Renal pelvis (tissue), 12 donors: ENCODE measurements at places on chromosomes 12 and 14.

DNA sequence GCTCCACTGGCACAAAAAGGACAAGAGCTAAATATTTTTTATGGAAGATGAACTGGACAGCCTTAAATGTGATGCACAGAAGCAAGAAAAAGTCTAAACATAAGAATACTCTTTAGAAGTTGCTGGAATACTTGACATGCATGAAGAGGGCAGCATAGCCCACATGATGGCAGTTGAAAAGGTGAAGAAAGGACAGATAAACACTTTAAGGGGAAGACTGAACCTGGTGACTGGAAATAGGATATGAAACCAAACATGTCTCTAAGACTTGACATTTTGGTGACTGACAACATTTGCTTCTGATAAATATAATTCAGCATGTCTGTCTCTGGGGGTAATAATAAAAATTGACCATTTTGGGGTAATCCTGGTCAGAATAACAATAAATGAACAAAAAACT, 273.1 kb downstream of the CCDC91 start:
- DNase-seq = no peak

GRCh38 chr12:94712815-94713515, 62.6 kb upstream of the TMCC3 start:
- peak; percentile 34 for DNase-seq

- no peak for DNase-seq
These were observed 11.7 kb upstream of the PRB4 start for GRCh38 chr12:11321980-11322379.

- DNase-seq = peak; percentile 90
These were observed 320.6 kb downstream of the RAD51B start for GRCh38 chr14:68140076-68140741.

- DNase-seq = no peak
These were observed 28.2 kb upstream of the TMEM233 start for GRCh38 chr12:119565404-119565803.

DNA sequence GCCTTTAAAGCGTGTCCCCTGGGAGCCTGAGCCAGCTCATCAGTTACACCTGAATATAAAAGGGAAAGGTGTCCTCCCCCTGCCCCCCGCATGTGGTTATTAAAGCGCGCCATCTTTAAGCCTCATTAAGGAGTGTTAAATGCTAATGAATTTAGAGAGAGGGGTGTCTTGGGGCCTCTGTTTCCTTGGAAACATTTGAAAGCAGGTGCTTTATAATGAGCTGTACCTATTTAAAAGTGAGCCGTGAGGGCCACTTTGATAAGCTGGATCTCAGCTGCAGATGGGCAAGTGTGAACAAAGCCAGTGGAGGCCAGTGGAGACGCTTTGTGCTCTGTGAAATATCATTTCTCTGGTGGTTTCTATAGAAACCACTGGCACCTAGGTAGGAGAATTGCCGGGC, 84.0 kb downstream of the BEGAIN start:
- DNase-seq = no peak

GRCh38 chr12:117352206-117352605, 9.2 kb downstream of the NOS1 start:
- no peak for DNase-seq

- DNase-seq = no peak
These were observed 18.3 kb downstream of the PLEK2 start for GRCh38 chr14:67393689-67394088.

DNA sequence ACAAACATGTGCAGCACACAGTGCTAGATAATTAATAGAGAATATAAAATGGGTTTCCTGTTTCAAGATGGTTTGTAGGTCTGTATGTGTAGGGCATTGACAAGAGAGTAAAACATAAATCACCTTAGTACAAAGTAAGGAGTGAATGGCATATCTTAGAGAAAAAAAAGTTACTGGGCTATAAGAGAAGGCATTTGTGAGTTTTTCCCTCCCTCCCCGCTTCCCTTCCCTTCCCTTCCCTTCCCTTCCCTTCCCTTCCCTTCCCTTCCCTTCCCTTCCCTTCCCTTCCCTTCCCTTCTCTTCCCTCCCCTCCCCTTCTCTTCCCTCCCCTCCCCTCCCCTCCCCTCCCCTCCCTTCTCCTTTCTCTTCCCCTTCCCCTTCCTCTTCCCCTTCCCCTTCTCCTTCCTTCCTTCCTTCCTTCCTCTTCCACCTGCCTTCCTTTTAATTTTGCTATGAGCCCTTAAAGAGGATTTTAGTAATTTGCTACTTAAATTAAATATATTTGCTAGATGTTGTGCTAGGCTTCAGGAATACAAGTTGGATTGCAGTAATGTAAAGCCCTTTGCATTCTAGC, 57.1 kb downstream of the LRRK2 start:
- DNase-seq = no peak

DNA sequence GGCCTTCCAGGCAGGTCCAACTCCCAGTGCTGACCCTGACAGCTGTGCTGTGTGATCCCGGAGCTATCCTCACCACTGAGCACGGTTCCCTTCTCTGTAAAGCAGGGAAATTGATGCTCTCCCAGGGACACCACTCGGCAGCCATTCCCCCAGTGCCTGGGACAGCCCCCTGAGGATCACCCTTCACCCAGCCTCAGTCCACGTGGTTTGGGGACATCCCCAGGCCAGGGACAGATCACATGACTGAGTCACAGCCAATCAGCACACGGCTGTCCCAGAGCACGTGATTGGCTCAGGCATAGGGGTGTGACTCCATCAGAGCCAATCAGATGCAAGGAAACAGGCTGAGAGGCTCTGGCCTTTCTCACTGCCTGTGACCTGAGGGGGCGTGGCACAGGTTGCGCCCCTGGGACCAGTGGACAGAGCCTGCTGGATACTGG, 68.8 kb upstream of the SFSWAP start:
- DNase-seq = no peak

GRCh38 chr12:5023842-5024241, 19.8 kb upstream of the KCNA5 start:
- no peak for DNase-seq

DNA sequence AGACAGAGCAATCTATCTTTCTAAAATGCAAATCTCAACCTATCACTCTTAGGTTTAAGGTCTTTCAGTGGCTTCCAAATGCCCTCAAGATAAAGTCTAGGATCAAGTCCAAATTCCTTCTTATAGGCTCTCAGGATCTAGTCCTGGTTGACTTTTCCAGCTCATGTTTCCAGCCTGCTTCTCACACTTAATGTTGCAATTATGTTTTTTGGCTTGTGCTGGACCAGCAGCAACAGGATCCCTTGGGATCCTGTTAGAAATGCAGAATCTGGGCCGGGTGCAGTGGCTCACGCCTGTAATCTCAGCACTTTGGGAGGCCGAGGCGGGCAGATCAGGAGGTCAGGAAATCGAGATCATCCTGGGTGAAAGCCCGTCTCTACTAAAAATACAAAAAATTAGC, 10.6 kb downstream of the GPR33 start:
- DNase-seq = no peak

- peak; percentile 5 for DNase-seq
These were observed 69.4 kb upstream of the RHOJ start for GRCh38 chr14:63134801-63135200.

- DNase-seq = no peak
These were observed 49.2 kb downstream of the PSMA6 start for GRCh38 chr14:35341454-35341750.

- no peak for DNase-seq
These were observed 52.5 kb downstream of the GALNT9 start for GRCh38 chr12:132276827-132277373.

DNA sequence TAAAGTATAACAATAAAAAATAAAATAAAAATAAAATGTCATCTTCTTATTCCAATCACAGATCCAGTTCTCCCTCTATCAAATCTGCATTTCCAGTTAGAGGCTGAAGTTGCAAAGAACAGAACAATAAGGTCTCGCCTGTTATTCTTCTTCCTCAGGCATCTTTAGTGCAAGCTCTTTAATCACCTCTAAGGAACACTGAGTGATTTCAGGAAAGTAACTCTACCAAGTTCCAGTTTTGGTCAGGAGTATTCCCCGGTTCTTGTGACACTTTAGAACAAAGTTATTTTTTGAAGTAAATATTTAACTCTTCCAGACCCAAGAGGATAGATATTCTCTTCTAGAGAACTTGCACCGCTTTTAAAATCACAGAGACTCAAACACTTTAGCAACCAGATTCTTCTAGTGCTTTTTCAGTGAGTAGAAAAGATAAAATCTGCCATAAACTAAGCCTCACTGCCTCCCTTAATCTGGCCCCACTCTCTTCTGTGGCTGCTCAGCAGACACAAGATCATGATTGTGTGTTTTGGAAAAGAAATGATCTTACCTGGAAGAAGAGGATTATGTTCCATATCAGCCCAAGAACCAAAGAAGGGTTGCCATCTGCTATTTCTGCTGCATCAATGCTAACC, 57.9 kb upstream of the DICER1 start:
- DNase-seq = no peak

GRCh38 chr14:104938436-104938835, 13.8 kb downstream of the PLD4 start:
- no peak for DNase-seq

DNA sequence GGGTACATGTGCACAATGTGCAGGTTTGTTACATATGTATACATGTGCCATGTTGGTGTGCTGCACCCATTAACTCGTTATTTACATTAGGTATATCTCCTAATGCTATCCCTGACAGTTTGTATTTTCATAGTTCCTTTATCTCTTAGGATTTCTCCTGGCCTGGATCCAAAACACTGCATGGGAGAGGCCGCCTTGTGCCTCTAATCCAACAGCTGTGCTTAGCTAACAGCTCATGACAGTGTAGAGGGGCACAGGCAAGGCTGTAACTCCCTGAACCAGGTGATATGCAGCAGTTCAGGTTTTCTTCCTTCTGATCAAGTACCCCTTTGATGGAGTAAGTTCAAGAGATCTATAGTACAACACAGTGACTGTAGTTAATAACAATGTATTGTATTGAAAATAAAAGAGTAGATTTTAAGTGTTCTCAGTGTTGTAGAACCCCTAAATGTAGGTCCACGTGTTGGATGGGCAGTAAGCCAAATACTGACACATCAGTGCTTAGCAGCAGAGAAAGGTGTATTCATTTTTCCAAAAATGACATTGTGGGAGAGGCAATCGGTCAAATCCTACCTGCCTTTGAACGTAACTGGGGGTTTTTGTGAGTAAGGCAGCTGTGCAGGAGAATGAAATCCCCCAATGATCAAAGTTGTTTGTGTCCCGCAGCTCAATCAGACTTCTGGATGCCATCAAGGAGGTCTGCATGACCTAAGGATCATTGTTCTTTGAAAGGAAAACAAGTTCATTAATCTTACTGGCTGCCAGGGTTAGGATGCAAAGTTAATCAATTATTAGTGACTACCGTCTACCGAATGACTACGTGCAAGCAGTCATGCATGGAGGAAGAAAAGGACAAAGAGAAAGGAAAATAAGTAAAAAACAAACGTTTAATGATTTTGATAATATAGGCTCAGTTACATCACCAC, 89.3 kb upstream of the FGD4 start:
- DNase-seq = no peak

- no peak for DNase-seq
These were observed 370.2 kb upstream of the SFSWAP start for GRCh38 chr12:131340616-131341210.

- DNase-seq = no peak
These were observed 78.2 kb downstream of the PHLDA1 start for GRCh38 chr12:75953312-75953906.

DNA sequence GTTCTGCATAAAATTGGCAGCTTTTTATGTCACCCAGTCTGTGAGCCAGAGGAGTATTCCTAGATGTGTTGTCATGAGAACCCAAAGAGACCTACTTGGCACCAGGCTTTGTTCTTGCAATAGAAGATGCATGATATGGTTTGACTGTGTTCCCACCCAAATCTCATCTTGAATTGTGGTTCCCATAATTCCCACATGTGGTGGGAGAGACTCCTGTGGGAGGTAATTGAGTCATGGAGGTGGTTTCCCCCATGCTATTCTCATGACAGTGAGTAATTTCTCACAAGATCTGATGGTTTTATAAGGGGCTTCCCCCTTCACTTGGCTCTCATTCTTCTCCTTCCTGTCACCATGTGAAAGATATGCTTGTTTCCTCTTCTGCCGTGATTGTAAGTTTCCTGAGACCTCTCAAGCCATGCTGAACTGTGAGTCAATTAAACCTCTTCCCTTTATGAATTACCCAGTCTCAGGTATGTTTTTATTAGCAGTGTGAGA, 572.0 kb upstream of the ATP2B1 start:
- DNase-seq = no peak

- DNase-seq = no peak
These were observed 51.3 kb downstream of the WASHC4 start for GRCh38 chr12:105158876-105159275.

- no peak for DNase-seq
These were observed 67.2 kb upstream of the HMGA2 start for GRCh38 chr12:65756956-65757511.

DNA sequence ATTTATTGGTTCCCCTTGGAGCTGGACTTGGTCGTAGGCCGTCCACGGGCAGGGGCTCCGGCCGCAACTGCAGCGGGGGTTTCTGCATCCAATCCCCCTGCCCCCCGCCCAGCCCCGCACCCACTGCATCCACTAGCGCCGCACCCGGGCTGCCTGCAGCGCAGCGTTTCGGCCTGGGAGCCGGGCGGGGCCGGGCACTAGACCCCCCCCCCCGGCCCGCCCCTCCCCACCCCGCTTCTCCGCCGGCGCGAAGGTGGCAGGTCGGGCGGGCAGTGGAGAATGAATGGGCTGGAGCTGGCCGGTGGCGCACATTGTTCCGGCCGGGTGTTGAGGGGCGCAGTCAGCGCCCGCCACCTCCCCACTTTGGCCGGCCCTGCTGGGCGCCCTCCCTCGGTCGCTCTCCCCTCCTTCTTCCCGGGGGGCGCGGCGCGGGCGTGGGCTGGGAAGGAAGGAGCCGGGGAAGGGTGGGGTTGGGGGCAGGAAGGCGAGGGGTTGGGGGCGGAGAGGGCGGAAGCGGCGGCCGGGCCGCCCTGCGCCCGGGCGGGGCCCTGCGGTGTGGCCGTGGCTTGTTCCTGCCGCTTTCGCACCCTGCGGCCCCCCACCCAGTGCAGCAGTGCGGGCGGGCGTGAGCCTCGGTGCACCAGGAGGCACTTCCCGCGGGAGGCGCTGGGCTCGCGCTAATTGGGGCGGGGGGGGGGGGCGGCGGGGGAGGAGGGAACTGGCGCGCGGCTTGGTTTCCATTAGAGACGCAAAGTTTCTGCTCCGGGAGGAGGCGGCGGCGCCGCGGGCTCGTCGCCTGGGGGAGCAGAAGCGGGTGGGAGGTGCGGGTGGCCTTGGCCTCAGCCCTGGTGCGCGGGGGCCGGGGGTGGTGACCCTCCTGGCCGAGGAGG, 841 bp downstream of the CALM1 start:
- DNase-seq = peak; percentile 35

GRCh38 chr12:74535536-74535935, 2.1 kb upstream of the ATXN7L3B start:
- no peak for DNase-seq

DNA sequence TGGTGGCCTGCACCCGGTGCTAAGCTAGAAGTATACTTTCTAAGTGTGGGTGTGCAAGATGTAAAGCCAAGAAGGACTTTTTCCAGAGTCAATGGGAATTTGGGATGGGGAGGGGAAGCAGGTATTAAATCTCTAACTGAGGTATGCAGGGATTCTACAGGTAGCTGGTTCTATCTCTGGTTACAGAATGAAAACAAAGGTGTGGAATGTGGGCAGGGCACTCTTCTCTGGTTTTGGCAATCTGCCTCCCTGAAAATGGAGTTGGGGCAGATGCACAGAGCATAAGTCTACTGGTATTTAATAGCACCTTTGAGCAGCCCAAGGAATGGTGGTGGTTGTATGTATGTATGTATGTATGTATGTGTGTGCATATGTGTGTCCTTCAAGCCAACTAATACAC, 66.7 kb upstream of the PPP1R12A start:
- DNase-seq = no peak
